ENCODE measurements at places on chromosomes 13 and 19.

DNA sequence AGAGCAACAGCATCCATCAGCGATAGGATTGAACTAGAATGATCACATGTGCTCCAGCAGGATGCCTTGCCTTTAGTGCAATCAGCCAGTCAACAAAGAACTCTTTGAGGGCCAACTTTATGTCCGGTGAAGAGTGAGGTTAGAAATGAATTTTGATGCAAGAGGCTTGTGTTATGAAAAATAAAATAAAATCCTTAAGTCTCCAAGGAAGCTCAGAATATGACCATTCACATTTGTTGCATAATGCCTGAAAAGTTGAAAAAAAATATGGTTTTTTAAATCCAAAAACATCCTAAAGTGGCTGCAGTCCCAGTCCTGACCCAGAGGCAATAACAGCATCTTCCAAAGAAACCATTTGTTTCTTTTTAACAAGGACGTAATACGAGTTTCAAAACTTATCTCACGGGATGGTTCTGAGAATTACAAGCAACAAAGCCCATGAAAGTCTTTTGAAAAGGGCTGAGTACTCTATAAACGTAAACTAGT, 61.3 kb downstream of the DCLK1 start:
- DNase-seq: no peak

GRCh38 chr13:66532146-66532545, 698.0 kb downstream of the PCDH9 start:
- no peak for DNase-seq

DNA sequence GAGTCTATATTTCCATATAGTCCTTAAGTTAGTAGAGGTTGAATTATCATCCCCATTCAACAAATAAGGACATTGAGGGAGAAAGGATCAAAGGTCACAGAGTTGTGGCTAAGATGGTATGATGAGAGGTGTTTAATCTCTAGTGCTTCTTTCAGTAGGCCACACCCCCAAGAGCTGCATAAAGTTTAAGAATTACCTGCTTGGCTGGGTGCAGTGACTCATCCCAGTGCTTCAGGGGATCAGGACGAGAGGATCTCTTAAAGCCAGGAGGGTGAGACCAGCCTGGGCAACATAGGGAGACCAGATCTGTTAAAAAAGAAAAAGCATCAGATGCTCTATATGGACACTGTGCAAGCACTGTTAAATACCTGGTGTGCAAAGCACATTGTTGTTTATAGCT, 560.0 kb upstream of the KLHL1 start:
- DNase-seq: no peak

DNA sequence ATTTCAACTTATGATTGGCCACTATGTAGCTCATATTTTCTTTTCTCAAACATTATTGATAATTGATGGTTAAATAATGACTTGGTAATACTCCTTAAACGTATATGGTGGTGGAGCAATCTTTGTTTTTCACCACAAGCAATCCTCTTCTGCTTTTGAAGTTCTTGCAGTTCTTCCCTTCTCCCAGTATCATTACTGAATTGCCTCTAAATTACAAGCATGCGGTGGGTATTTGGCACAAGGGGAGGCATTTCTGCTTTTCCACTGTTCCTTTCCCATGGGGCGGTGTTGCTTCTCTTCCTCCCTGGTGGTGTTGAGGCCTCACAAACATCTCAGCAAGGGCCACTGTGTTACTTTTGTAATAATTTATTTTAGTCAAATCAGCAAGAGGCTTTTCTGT, 234.4 kb upstream of the RXFP2 start:
- no peak for DNase-seq

- DNase-seq: no peak
These were observed 152.4 kb downstream of the DPF1 start for GRCh38 chr19:38071647-38072046.

- DNase-seq: no peak
These were observed 136.3 kb upstream of the SERP2 start for GRCh38 chr13:44237276-44237767.

DNA sequence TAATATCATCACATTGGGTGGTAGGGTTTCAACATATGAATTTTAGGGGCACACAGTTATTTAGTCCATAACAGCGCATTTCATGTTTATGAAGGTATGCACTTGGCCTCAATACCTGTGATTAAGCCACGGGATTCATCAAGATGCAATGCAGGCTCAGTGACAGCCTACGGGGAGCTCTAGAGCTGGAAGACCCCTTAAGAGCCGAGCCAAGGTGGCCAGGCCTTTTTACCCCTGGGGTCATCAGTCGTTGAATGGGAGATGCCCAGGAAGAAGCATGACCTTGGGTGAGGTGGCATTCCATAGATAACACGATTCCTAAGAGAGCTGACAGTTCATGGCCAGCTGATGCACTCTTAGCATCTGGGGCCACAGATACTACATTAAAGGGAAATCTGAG, 380.0 kb downstream of the ZNF536 start:
- DNase-seq: no peak

DNA sequence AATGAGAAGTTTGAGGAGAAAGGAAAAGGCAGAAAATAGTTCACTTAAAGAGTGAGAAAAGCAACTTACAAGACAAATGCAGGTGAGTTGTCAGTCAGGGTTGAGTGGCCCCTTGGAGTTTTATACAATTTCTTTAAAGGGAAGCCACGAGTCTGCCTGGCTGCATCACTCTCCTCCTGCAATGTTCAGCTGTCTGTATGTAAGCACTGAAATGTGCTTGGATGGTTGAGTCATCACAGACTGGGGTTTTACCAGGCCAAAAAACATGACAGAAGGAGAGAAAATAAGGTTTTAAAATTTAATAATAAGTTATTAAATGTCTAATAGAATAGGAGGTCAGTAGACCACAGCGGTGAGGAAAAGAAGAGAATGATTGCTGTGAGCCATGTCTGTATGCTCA, 51.0 kb upstream of the FGF14 start:
- DNase-seq: no peak

GRCh38 chr13:65456150-65456912, 1773.8 kb downstream of the PCDH9 start:
- DNase-seq: no peak

All from stimulated activated CD4-positive, alpha-beta T cell treated with anti-CD3 and anti-CD28 coated beads, Interleukin-1b, Interleukin-23, amount 100 ng/mL, for 1 hour (primary cell).